Activated gamma-delta T cell treated with Interleukin-2 at 50 U/mL for 16 hours (primary cell): ENCODE measurements at places on chromosomes 2 and 18.

- no peak for DNase-seq
These were observed 70.8 kb downstream of the RAPGEF4 start for GRCh38 chr2:172806493-172806892.

DNA sequence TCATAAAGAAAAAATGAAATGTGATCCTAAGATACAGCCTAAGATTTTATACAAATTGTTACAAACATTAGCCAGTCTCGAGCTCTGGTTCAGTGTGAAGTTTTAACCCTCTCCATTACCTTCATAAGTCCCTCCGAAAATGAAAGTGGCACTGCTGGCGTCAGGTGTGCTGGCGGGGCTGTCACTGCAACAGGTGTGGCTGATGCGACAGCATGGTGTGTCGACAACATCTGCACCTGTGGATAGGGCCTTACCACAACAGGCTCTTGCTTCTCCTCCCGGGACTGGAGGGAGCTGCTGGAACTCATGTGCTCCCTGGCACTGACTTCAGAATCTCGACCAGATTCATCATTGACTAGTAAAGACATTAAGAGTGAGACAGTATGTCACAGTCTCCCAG, 10.3 kb downstream of the SAP130 start:
- DNase-seq: no peak

GRCh38 chr18:74519320-74520095, 14.8 kb upstream of the CNDP1 start:
- no peak for DNase-seq

DNA sequence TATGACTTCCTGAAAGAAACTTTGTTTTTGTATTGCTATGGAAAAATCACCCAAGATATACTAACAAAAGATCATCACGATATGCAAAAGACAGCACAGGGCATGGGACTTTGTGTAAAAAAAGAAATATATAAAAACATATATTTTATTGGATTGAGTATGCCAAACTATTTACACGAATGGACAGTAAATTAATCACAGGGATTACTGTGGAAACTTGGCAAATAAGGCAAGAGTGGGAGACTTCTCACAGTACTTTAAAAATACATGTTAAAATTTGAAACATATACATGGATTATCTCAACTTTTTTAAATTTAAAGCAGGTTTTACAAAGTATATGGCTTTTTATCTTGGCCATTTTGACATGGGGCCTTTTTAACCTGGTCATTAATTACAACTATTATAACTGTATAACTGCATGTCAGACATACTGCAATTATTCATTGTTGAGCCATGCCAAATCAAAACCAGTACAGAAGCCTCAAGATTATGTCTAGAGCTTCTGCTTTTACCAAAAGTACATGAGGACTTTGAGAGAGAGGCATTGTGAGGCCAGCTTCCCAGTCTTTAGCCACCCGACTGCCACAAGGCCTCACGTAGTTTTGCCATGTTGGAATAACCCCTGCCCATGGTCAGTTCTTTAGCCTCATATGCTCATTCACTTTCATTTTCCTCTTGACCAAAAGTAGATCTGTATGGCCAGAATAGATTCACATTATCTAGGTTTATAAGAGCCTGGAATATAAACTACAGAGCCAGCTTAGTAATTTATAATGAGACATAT, 419.8 kb downstream of the SETBP1 start:
- no peak for DNase-seq

GRCh38 chr2:3440477-3440876, 61.0 kb downstream of the TRAPPC12 start:
- no peak for DNase-seq

DNA sequence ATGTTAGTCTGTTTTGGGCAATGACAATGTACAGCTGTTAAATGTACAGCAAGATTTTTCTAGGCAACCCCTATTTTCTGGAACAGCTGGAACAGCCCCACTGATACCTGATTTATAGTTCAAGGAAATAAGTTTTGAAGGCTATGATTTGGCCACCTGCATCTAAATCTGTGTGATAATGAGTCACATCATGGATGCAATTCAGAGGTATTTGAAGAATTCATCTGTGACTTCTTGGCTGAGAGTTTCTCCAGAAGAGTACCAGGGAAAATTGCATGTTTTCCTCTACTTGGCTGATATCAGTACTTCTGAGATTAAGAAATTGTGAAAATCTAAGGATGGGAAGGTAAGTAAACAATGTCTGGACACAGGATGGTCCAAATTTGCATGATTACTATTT, 40.7 kb upstream of the NT5C1B start:
- no peak for DNase-seq

DNA sequence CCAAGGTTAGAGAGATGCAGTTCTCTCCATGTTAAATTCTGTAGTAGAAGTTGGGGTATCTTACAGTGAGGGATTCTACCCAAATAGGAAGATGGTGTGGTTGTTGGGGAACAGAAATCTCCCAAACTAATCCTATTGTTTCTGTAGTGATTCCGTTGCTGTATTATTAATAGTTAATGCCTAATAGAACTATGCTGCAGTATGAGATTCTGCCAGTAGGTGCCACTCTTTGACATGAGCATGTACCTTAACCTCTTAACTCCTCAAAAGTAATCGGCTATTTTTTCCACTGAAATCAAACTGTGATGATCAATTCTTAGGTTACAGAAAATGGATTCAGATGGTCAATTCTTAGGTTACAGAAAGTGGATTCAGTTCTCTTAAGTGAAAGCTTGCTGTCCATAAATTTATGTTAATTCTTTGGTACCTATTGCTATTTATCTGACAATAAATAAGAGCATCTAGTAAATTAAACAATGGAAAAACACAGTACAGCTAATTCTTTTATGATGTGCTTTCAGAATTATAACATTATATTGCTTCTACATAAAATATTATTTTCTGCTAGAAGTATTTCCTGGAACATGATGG, 97.9 kb upstream of the DLX2 start:
- DNase-seq: peak; percentile 16

- no peak for DNase-seq
These were observed 144.5 kb downstream of the INSIG2 start for GRCh38 chr2:118232796-118233195.

GRCh38 chr2:12769492-12770105, 52.9 kb downstream of the TRIB2 start:
- no peak for DNase-seq

GRCh38 chr2:239942090-239942489, 83.1 kb downstream of the NDUFA10 start:
- no peak for DNase-seq

DNA sequence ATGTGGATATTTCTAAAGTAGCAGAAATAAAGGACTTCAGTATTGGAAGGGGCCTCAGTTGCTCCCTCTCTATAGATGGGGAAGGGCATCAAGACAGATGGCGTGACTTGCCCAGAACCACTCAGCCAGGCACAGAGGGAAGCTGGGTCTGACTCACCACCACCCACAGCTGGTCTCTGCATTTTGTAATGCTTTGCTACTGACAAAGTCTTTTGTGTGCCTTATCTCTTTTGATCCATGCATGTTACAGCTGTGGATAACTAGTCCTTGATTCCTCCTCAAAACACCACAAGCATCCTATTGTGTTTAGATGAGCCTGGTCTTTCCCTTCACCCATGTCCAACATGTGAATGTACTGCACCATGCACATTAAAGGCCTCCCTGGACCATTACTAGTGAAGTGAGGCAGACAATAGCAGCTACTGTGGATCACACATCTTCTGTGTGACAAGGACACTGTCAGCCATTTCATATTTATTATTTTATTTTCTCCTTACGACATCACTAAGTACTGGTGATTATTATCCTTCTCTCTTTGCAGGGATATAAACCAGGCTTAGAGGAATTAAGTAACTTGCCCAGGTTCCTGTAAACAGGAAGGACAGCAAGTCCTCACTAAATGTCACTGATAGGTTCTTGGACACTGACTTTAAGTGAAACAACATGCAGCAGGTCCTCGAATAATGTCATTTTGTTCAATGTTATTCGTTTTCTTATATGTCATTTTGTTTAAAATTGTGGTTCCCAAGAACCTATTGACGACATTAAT, 29.6 kb upstream of the IL37 start:
- DNase-seq: no peak

- DNase-seq: no peak
These were observed 9.9 kb downstream of the EPHA4 start for GRCh38 chr2:221562226-221562625.

DNA sequence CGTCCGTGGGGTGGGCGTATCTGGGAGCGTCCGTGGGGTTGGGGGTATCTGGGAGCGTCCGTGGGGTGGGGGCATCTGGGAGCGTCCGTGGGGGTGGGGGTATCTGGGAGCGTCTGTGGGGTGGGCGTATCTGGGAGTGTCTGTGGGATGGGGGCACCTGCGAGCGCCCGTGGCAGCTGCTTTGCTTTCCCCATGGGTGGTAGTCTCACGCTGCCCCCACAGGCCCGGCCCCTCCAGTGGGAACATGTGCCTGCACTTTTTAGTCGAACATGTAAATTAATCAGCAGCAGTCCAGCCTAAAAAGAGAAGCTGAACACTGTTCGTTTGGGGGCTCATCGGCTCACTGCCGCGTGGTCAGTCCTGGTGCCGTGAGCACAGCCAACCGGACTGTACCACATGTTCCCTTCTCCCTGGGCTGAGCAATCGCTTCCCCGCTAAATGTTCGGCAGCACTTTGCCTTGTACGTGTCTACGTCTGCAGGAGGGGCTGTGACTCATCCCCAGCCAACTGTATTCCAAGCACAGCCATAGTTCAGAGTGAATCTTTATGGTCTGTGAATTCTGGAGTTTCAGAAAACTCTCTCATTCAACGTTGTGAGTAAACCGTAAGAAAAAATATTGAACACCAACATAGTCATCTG, 271.5 kb downstream of the AGAP1 start:
- no peak for DNase-seq

DNA sequence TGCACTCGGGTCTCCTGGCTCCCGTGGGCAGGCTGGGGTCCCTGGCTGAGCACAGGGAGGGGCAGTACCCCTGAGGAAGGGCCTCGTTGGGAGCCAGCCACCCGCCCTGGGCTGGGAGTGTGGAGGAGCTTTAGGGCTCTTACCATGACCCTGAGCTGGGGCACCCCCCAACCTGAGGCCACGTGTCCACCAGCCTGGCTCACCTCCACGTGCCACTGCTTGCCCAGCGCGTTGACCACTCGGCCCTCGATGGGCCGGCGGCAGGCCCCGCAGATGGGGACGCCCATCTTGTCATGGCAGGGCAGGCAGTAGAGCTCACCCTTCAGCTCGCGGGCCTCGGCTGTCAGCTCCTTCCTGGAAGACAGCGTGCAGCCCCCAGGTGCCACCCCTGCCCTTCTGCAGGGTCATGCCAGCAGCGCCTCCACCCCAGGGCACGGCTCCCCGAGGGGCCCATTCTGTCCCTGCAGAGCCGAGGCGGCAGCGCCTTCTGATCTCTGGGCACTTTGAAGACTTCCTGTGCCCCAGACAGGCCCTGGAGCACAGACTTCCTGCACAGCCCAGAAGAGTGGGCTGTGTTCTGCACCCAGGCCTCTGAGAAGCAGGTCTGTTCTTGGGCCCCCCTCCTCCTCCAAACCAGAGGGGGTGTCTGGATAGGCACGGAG, 4.0 kb upstream of the GPR17 start:
- DNase-seq: peak; percentile 58

DNA sequence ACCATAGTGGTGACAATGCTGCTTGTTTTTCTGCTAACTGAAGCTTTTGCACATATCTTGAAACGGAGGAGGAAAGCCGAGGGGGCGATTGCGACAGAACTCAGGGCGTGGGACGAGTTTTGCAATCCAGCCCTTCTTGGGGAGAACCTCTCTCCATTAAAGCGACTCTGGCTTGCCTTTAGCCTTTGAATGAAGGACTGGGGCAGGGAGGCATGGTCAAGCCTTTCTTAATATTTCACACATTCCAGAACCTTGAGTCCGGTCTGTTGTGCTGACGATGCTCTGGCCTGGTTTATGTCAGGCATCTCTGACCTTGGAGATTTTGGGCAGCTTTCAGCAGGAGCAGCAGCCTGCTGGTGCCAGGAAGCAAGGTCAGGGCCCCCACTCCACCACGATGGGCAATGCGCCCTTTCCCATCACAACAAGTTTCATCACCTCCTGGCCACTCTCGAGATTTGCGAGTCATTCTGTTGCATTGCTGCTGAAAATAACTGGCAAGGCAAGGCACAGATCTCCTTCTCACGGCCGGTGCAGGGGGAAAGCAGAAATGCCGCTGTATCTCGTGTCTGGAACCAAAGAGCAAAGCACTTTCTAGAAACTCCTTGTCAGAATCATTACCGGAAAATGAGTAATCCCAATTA, 10.8 kb downstream of the EMILIN2 start:
- no peak for DNase-seq

- DNase-seq: no peak
These were observed 55.7 kb downstream of the TCF7L1 start for GRCh38 chr2:85188852-85189251.

- DNase-seq: no peak
These were observed 48.6 kb downstream of the NOP58 start for GRCh38 chr2:202314116-202314515.

DNA sequence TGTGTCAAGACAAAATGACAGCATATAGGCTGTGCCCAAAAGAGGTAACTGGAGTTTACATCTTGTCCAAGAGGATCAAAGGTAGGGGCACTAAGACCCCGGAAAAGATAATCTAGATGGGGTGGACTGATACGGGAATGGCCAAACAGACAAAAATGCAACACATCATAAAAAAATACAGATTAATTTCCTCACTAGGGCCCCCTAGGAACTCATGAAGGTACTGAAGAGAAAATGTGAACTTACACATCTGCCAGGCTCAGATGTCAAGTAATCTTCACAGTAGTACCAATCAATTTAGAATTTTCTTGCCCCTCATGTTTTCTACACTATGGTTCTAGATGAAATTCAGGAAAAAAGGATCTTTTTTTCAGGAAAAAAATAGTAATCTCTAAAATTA, 115.6 kb upstream of the REG3A start:
- no peak for DNase-seq

GRCh38 chr18:31438402-31438801, 9.1 kb upstream of the DSG3 start:
- no peak for DNase-seq

GRCh38 chr2:82007071-82007664, 1702.6 kb upstream of the LRRTM1 start:
- DNase-seq: no peak

GRCh38 chr2:80238692-80239469, 65.7 kb downstream of the LRRTM1 start:
- no peak for DNase-seq

DNA sequence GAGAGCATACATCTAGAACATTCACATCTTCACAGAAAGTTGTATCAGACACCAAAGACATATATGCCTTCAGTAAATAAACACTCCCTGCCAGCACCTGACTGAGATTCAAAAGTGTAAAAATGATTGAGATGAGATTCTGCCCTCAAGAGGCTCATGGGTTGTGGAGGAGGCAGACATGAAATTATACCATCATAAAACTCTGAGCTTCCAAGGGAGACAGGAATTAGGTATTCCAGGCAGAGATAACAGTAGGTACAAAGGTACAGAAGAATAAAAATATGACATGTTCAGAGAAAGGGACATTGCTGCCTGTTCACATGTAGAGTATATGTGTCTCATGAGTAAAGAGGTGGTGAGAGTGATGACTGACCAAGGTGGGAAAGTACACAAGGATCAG, 322.3 kb downstream of the OSR1 start:
- no peak for DNase-seq
